ENCODE measurements at places on chromosomes 6 and 20. TPM values are rescaled to one million over a fixed set of nuclear protein-coding genes. Genes with fewer than 3 reads are reported as not detected.

DNA sequence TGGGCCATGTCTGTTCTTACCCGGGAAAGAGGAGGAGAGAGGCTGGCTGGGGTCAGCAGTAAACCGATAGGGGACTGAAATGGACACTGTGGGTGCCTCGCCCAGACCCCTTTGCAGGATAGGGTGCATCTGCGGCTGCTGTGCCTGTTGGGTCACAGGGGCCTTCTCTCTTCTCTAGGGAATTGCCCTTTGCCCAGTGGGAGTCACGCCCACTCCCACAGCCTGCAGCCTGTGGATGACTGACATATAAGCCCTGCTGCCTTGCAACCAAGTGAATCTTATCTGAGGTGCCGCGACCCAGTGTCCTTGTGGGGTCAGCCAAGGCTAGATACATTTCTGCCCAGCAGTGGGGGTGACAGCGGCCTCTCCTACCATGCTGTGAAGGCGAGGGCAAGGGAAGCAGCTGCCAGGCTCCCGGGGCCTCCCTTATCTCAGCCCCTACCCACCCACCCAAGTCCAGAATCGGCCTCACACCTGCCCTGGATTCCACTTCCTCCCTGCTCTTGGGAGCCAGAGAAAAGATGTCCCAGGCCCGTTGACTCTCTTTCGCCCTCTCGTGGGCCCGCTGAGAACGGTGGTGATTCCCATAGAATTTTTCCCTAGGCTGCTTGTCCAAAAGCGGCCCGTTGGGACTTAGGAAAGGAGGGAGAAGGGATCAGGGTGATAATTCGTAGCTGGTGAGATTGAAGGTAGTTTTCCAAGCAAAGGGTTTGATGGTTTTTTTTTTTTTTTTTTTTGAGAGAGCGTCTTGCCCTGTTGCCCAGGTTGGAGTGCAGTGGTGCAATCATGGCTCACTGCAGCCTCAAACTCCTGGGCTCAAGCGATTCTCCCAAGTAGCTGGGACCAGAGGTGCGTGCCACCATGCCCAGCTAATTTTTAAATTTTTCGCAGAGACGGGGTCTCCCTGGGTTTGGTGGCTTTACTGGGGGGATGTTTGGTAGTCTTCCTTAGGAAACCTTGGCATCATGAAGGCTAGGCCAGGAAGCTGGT is 76.4 kb upstream of the RNF24 start:
- H3K4me1 ChIP-seq: peaks cover 2% of the 10 kb centered on the region
- H3K27me3 ChIP-seq: peaks cover 16% of the 10 kb centered on the region
- H3K36me3 ChIP-seq: peaks cover 3% of the 10 kb centered on the region
- no peak overlapping the region for H3K4me3 ChIP-seq
- no peak overlapping the region for H3K27ac ChIP-seq

DNA sequence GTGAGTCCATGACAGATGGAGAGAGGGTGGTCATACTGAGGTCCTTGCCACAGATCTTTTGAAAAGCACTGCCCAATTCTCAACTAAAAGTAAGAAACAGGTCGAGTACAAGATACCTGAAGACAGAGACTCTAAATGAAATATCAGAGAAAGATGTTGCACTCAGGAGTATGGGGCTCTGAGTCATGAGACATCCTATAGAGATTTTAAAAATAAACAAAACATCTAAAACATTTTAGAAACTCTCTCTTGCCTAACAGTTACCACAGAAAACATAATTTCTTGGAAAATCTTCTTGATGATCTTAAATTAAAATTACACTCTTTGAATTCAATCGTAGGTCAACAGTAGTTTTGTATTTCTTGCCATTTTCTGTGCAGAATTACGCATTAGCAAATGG is 348.9 kb upstream of the MARCKS start:
- no peaks in the 10 kb centered on the region for H3K27me3 ChIP-seq
- no peaks in the 10 kb centered on the region for H3K36me3 ChIP-seq
- H3K4me1 ChIP-seq: no peaks in the 10 kb centered on the region

DNA sequence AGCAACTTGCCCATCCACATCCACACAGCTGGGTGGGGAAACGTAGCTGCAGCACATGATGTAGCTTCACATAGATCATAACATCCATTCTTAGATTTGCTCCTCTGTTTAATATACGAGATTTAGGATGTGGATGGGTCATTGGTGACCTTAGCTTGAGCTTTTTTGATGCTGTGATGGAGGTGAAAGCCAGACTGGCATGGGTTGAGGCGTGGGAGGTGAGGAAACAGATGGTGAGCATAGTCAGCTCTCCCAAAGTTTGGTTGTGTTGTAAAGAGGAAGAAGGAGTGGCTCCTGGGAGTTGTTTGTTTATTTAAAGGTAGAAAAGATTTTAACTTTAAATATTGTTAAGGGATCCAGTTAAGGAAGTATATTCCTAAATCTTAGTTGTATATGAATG is 5.3 kb downstream of the ARFGEF2 start:
- peaks cover 4% of the 10 kb centered on the region for H3K36me3 ChIP-seq
- no peak overlapping the region for H3K4me3 ChIP-seq
- no peak overlapping the region for H3K27ac ChIP-seq
- H3K4me1 ChIP-seq: peaks cover 28% of the 10 kb centered on the region
- no peak for DNase-seq
- no peaks in the 10 kb centered on the region for H3K27me3 ChIP-seq

DNA sequence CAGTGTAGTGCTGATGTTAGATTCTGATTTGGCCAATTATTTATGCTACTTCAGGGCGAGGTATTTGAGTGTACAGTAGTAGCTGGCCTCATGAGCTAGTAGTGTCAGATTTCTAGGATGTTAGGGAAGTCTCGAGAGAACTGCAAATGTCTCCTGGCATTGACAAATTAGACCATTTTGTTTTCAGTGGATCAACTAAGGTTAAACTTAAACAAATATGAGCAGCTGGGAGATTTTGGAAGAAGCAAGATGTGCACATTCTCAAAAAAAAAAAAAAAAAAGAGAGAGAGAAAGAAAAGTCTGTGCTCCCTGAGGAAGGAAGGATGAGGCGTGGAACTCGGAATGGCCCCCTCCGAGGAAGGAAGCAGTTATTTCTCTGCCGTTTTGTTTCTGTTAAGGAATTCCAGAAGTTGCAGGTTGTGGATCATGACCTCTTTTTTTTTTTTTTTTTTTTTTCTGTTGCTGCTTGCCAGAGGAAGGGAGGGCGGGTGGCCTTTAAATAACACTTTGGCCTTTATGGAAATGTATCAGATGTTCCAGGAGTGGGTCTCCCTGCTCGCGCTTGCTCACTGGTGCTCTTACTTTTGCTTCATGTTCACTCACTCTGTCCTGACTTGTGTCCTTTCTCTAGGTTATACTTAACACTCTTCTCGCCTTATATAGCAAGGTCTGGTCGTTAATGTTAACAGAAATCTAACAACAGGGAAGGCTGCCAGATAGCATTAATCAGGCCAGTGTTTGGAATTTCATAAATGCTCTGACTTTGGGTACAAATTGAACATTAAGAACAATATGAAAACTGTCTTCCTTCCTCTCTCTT is 124.4 kb downstream of the TCP11 start:
- H3K4me3 ChIP-seq: no peak overlapping the region
- H3K27ac ChIP-seq: no peak overlapping the region
- H3K4me1 ChIP-seq: peaks cover 3% of the 10 kb centered on the region
- H3K27me3 ChIP-seq: no peaks in the 10 kb centered on the region

GRCh38 chr6:51027283-51028065 is 208.8 kb downstream of the TFAP2B start:
- H3K27ac ChIP-seq: no peak overlapping the region
- no peak overlapping the region for H3K4me3 ChIP-seq
- no peak for DNase-seq
- no peaks in the 10 kb centered on the region for H3K27me3 ChIP-seq

GRCh38 chr6:166851911-166852310 is 104.4 kb downstream of the RNASET2 start:
- H3K27ac ChIP-seq: no peak overlapping the region
- H3K27me3 ChIP-seq: peaks cover 2% of the 10 kb centered on the region
- no peak overlapping the region for H3K4me3 ChIP-seq

DNA sequence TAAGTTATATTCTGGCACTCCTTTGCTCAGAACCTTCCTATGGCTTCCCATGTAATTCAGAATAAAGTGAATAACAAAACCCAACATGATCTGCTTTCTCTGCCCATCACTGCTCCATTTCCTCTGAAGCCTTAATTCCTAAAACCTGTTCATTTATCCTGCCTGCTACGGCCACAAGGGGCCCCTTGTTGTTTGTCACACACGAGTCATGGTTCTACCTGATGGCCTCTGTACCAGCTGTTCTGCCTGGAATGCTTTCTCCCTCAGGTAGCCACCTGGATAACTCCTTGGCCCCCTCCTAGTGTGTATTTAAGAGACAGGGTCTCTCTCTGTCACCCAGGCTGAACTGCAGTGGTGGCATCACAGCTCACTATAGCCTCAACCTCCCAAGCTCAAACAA is 26.8 kb downstream of the ERGIC3 start:
- no peaks in the 10 kb centered on the region for H3K4me1 ChIP-seq
- no peak overlapping the region for H3K27ac ChIP-seq
- H3K4me3 ChIP-seq: no peak overlapping the region
- no peak for DNase-seq
- H3K27me3 ChIP-seq: peaks cover 12% of the 10 kb centered on the region

GRCh38 chr20:43541214-43541613 is 17.6 kb upstream of the SGK2 start:
- no peaks in the 10 kb centered on the region for H3K4me1 ChIP-seq
- H3K27me3 ChIP-seq: no peaks in the 10 kb centered on the region
- no peaks in the 10 kb centered on the region for H3K36me3 ChIP-seq

DNA sequence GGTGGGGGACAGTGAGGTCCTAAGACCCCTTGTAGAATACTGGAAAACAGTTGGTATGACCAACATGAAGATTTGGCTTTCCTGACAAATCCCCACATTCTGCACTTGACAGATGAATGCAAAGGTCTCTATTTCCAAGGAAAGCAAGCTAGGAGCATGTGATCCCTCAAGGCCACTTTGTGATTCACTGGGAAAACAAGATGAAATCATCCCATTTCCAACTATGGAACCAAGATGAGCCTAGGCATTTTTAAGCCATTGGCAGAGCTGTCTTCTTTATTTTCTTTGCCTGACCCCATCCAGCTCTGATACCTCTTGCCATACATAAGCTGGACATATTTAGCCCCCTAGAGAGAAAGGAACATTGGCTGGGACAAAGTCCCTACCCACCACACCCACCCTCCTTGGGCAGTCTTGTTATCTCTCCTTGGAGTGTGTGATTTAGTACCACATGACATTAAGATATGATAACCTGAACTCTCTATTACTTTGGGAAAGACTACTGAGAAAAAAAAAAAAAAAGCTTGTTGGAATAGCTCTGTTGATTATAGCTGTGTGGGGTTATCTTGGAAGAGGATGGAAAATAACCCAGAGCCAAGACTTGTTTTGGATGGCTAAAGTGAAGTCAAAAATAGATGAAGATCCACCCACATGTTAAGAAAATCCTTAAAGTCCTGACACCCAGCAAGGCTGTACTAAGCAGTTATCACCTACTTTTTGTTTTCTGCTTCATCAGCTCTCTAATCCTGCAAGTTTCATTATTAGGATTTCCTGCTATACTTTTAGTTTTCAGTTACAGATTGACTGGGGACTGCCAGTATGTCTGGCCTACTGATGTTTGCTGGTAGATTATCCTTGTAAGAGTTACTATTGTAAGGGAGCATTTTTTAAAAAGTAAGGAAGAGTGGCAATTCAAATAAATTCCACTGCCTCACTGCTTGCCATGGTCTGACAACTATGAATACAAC is 90.1 kb upstream of the PREP start:
- peaks cover 37% of the 10 kb centered on the region for H3K36me3 ChIP-seq
- H3K27me3 ChIP-seq: no peaks in the 10 kb centered on the region
- H3K4me1 ChIP-seq: peaks cover 37% of the 10 kb centered on the region
- DNase-seq: no peak

DNA sequence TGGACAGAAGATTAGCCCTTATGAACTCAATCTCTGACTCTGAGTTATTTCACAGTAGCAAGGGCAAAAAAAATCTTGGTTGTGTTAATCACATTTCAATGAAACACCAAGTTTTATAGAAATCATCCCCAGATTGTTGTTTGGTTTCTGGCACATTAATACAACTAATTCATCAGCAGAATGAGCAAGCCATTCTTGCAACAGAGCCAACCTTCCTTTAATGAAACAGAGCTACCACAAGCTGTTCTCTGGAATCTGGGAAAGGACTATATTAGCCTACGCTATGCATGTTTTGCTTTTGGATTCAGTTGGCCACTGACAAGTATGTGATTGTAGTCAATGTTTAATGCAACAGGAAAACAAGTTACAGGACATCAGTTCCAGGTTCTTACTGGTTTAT is 13.8 kb upstream of the POPDC3 start:
- no peak for DNase-seq
- H3K4me3 ChIP-seq: no peak overlapping the region
- no peak overlapping the region for H3K27ac ChIP-seq
- no peaks in the 10 kb centered on the region for H3K36me3 ChIP-seq
- H3K27me3 ChIP-seq: peaks cover 27% of the 10 kb centered on the region
- H3K4me1 ChIP-seq: no peaks in the 10 kb centered on the region

DNA sequence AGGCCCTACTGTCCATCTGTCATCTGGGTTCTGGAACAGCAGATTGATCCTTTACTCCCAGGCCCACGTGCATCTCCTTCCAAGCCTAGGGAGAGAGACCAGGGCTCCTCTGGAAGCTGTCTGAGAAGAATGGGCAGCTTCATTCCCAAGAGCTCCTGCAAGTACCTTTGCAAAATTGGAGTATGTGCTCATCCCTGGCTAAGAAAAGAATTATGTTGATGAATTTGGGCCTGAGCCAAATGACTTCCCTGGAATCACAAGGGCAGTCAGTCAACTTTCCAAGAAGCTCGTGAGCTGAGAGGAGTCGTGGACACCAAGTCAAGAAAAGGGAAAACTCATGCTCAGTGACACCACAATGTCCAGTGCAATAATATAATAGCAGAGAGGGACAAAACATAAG is 54.6 kb upstream of the AKAP12 start:
- peaks cover 15% of the 10 kb centered on the region for H3K27me3 ChIP-seq
- no peaks in the 10 kb centered on the region for H3K4me1 ChIP-seq

GRCh38 chr6:129189266-129189665 is 306.3 kb downstream of the LAMA2 start:
- no peak overlapping the region for H3K27ac ChIP-seq
- H3K36me3 ChIP-seq: no peaks in the 10 kb centered on the region
- no peak for DNase-seq
- H3K27me3 ChIP-seq: no peaks in the 10 kb centered on the region
- no peaks in the 10 kb centered on the region for H3K4me1 ChIP-seq

DNA sequence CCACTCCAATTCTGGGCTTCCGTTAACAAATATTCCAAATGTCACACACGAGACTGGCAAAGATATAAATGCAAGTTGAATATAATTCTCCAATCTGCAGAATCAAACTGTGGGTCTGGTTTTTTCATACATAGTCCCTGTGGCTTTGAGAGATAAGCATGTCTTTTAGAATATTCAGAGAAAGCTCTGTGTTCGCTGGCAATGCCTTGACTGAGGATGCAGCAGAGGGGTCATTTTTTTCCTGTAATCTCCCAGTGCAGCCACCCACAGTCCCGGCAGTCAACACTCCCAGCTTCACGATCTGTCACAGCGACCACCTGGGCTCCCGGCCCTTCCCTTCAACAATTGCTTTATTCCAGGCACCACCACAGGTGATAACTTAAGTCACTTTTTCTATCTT is 30.5 kb downstream of the MUC22 start:
- H3K36me3 ChIP-seq: no peaks in the 10 kb centered on the region

TOX2 gene
- total RNA-seq: 1.8 TPM

SMLR1 gene
- not detected for total RNA-seq

VWA7 gene
- total RNA-seq: 5.7 TPM

PRDM1 gene
- 132 TPM for total RNA-seq

BCL2L1 gene
- 121 TPM for total RNA-seq

GNRH2 gene
- total RNA-seq: 0.63 TPM

GRM1 gene
- total RNA-seq: not detected

CALHM6 gene
- 13.8 TPM for total RNA-seq

RNF144B gene
- 1.6 TPM for total RNA-seq

DEFB112 gene
- total RNA-seq: not detected

C4B gene
- total RNA-seq: 5.5 TPM
